Activated CD4-positive, alpha-beta T cell treated with anti-CD3 and anti-CD28 coated beads for 4 hours (primary cell): ENCODE measurements at places on chromosomes 3 and 15.

GRCh38 chr3:137297770-137298169, 340.0 kb downstream of the IL20RB start:
- DNase-seq = no peak

DNA sequence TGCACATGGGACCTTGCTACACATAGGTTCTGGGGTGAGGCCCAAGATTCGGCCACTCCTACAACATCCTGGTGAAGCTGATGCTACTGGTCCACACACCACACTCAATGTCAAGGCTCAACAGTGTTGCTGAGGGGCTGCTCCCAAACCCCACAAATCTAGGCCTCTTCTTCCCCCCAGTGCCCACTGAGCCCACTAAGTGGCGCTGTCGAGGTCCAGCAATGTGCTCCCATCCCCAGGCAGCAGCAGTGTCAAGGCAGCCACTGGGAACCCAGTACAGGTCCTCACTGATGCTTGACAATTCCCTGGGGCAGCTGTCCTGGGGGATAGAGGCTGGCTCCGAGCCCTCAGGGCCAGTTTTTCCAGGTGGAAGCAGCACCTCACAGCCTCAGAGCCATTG, 21.5 kb downstream of the SCN5A start:
- no peak for DNase-seq

GRCh38 chr15:58731756-58732535, 17.6 kb downstream of the ADAM10 start:
- no peak for DNase-seq

GRCh38 chr3:179589143-179589542, 15.3 kb downstream of the MRPL47 start:
- DNase-seq = no peak

DNA sequence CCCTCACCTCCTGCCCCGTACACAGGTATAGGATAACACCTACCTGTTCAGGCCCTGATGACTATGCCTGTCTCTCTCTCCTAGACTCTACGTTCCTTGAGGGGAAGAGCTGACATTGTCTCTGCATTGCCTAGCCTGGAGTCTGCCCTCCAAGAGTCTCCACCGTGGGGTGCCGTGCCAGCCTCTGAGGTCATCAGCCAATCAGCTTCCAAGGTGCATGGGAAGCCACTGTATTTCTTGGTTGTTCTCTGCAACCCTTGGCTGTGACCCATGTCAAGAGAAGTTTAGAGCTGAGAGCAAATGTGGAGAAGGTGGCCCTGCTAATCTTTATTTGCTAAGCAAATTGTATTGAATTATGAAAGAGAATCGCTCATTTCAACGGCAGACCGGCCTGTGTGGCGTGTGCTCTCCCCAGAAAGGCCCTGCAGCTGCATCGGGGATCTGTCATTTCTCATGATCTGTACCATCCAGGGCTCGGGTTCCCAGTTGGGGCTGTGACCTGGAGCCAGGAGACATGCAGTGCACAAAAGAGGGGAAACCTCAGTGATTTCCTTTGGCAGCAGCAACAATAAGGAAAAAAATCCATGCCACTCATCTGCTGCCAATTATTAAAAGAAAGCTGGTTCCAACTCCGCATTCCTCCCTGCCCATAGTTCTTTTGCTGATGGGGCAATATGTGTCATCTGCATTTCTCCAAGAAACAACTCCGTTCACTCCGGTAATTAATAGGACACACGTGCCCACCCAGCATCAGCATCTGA, 182.2 kb downstream of the MEGF11 start:
- DNase-seq = no peak

DNA sequence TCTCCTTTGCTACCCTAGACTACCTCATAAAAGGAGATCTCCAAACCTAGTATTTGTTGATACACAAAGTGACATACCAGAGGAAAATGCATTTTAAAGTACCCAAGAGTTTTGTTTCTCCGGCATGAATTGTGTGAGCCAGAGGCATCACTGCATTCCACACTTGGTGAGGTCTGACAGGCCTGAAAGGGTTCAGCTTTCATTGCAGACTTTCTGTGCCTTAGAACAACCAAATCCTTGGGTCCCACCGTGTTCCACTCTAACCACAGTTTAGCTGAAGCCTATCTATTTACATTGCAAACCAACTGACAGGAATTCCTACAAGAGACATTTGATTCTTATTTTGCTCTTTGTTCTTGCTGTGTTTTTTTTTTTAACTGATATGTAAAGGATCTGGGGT, 21.0 kb upstream of the EID1 start:
- DNase-seq = no peak

GRCh38 chr3:78351334-78351733, 1311.4 kb downstream of the ROBO2 start:
- no peak for DNase-seq

DNA sequence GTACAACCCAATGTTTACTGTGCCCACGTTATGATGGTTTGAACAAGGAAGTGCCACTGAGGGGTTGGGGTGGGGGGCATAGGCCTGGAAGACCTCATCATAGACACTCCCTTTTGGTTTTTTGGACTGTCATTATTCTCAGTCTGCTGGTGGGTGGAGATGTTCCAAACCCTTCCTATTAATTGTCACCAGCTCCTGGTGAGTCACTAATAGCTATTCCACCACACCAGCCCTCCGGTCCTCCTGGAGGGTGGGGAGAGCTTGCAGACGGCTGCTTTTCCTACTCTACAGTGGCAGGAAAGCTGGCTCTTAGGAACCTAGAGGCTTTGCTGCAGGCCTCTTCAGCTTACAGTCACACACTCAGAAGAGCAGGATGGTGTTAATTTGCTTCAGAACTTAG, 9.0 kb upstream of the COPG1 start:
- DNase-seq = no peak

- no peak for DNase-seq
These were observed 30.9 kb downstream of the RCN2 start for GRCh38 chr15:76962337-76963013.

GRCh38 chr3:49871531-49872153, 1.9 kb upstream of the CAMKV start:
- DNase-seq = no peak

DNA sequence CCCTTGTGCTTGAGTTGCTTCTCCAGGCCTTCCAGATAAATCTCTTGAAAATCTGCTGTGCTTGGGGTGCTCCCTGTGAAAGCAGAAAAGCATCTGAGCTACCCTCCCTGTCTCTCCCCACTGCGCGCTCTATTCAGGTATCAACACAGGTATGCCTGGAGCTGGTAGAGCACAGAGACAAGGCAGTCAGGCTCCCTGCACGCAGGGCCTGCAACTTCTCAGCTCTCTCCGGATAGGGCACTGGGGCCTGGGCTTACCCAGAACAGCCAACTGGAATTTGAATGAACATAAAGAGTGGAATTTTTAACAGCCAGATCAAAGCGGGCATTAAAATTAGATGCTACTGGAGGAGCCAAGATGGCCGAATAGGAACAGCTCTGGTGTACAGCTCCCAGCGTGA, 183.6 kb downstream of the XXYLT1 start:
- DNase-seq = no peak

DNA sequence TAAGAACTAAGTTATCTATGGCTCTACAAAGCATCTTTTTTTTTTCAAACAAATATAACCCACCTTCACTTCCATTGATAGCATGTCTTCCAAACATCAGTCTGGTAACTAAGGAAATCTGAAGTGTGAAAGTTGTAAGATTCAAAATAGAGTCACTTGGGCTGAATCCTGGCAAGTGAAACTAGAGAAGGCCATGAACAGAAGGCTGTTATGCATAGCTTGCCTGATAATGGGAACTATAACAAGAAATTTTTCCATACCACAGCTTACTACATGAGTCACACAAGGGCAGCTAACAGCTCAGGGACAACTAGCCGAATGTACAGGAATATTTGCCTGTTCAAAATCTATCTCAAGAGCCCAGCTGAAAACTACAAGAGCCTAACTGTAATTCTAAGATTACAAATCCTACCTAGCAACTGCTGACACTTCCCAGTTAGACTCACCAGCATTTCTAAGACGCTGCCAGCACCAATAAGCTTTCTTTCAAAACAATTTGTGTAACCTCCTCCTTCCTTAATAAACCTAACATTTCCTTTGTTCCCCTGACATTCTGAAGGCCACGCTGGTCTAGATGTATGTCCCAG, 1066.5 kb downstream of the PLOD2 start:
- DNase-seq = no peak

DNA sequence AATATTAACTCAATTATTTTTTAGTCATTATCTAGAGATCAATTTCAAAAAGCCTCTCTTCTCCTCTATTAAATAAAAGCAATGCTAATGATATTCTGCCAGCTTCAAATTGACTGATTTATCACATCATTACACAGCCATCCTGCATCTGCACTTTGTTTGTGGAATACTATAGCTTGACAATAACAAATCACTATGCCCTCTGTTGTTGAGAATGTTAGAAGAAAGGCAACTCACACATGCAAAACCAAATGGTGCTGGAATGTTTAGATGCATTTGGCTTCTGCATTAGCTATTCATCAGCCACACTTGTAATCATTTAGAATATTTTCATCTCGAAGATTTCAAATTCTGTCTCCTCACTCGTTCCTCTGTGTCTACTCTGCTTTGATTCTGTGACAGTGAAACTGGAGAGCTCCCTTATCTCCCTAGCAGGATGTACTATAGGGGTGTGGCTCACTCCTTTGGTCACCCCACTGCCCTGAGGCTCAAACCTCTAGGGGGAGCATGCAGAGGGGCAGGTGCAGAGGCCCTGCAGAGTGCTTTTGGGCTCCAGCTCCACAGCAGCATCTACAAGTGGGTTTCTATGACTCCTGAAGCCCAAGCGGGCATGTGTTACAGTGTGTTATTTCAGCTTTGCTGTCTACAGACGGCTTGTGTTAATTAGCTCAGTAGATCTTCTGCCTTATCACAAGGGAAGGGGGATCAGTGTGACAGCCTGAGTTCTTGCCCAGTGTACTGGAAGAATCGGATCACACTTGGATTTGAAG, 454.1 kb upstream of the BCHE start:
- no peak for DNase-seq

- DNase-seq = no peak
These were observed 552 bp upstream of the XYLB start for GRCh38 chr3:38345879-38346586.

DNA sequence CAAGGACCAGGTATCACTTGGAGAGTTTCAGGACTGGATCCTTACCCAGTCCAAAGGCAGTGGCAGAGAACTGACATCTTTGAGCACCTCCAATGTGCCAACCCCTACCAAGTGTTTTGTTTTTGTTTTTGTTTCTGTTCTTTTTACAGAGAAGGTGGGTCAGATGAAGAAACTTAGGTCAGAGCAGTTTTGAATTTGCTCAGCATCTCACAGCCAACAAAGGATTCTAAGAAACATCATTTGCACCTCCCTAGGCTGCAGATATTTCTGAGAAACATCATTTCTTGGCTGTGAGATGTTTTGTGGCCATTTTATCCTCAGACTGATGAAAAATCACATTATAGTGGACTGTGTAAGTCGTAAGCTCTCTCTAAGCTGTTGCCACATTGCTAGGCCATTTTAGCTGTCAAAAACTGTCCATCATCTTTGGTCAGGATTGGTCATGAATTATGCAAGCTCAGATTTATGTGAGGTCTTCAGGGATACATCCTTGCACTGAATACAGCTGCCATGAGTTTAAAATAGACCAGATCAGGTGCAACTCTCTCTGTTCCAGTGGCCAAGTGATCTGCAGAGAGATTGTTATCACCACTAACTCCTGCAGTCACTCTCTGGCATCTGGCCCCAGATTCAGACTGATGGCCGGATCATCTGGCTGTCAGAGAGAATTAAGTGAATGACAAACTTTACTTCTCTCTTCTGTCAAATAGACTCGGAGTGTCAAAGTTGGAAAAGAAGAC, 341.5 kb downstream of the EPHB1 start:
- no peak for DNase-seq

DNA sequence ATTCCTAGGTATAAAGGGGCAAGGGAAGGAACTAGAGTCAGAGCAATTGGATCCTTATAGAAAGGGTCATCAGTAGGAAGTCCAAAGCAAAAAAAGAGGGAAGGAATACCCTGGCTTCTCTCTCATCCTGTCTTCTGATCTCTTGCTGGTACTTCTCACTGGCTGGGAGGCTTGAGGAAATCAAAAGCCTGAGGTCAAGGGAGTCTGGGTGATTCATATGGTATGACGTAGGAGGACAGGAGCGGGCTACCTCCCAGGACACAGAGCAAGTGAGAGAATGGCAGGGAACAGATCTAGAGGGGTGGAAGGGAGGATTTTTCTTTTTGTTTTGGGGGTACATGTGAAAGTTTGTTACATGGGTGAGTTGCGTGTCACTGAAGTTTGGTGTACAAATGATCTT, 76.0 kb downstream of the CFAP20DC start:
- DNase-seq = no peak

- DNase-seq = no peak
These were observed 230.6 kb downstream of the ZMAT3 start for GRCh38 chr3:178841011-178841410.

GRCh38 chr15:44646460-44646859, 17.0 kb downstream of the SPG11 start:
- no peak for DNase-seq

- DNase-seq = no peak
These were observed 143.5 kb downstream of the PDE8A start for GRCh38 chr15:85125056-85125661.

- no peak for DNase-seq
These were observed 1.8 kb upstream of the SH2D7 start for GRCh38 chr15:78090422-78091063.

GRCh38 chr3:14590569-14590968, 50.4 kb upstream of the GRIP2 start:
- no peak for DNase-seq
